Activated T-cell treated with anti-CD3 and anti-CD28 coated beads, Interleukin-2, amount 50 U/mL, for 48 hours (primary cell): ENCODE measurements at places on chromosomes 12 and 14.
A peak's percentile ranks its signal among the peaks of the same experiment; 100 is the strongest.

- peak; percentile 90 for DNase-seq
Measured at GRCh38 chr12:56338308-56339157, at the start of gene IL23A. Gene IL23A, plus strand, starts transcription at chr12:56338884. Its CDS starts 161 bp downstream, at chr12:56339045.

DNA sequence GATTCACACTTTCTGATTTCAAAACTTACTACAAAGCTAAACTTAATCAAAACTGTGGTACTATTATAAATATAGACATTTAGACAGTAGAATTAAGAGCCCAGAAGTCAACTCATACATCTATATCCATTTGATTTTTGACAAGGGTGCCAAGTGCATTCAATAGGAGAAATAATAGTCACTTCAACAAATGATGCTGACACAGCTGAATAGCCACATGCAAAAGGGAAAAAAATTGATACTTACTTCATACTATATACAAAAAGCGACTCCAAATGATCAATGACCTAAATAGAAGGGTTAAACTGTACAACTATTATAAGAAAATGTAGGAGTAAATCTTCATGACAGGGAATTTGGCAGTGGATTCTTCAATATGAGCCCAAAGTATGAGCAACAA lies 40.7 kb upstream of the SYT10 start:
- no peak for DNase-seq

DNA sequence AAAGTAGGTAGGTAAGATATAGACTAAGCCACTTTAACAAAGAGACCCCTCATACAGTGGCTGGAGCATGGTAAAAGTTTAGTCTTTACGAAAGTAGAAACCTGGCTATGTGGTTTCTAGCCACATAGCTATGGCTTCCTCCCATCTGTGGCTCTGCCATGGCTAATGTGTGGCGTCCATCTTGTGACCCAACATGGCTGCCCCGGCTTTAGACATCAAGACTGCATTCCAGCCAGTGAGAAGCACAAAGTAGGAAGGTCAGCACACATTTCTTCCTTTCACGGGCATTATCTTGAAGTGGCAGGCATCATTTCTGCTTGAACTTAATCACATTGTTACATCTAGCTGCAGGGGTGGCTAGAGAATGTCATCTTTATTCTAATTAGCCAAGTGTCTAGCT lies 148.3 kb downstream of the TBX5 start:
- DNase-seq: no peak

DNA sequence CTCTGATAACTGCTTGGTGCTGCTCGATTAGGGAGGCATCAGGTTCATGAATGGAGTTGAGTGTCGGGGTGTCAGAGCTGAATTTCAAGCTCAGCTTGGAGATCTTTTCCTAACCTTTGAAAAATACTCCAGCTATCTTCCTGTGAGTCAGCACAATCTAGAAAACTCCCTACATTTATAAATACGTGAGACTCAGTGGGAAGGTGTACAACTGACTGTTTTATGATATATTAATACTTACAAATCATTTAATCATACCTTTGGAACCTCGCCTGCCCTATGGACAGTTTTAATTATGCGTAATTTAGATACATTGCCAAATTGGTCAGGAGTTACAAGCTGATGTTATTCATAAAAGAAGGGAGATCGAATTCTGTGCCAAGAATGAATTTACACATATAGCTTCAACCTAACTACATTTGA lies 961 bp downstream of the CMAS start:
- DNase-seq: no peak

- DNase-seq: no peak
Measured at GRCh38 chr14:26138764-26139445, 458.9 kb downstream of the NOVA1 start.

DNA sequence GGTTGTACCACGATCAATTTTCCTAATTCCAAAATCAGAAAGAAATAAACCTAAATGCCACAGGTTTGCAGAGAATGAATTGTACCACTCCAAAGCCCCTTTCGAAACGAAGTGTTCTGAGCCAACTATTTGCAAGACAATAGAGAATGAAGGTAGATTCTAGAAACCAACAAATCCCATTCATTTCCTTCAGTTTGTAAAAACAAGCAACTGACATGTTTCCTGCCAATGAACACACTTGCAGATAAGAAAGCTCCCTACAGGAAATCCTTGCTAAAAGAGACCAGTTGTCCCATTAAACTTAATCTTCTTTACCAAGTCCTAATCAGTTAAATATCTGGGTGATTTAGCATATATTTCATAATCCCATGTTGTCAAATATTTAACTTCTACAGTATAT lies 198.4 kb upstream of the FOXN3 start:
- DNase-seq: no peak

GRCh38 chr14:49892301-49892635 lies 614 bp upstream of the ARF6 start:
- DNase-seq: no peak

DNA sequence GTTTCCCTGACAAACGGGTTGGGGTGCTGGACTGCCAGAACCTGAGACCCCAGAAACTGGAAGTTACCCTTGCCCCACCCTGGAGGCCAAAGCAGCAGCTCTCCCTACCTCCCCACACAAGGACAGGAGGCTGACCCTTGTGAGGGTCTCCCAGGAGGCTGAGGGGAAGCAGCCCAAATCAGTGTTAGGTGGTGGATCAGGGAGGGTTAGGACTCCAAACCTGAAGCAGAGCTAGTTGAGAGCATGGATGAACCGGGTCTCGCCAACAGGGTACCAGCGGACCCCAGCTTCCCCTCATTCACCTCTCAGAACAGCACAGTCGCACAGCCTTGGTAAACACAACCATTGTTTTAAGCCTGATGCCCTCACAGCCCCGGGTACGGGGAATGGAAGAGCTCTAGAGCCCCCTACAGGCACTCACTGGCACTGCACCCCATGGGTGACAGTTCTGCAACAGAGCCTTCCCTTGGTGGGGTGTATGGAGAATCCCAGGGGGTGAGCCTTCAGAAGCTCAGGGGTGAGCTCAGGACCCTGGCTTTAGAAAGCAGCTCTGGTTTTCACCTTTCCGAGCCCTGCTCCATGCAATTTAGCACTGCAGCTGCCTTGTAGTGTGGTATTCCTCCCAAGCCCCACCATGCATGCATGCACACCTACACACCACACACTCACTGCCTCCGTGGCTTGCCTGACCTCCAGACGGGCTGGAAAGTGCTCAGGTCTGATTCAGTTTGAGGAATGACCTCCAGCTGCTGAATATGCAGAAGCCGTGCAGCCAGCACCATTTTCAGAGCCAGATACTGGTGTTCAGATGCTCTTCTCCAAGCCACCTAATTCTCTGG lies 11.2 kb downstream of the ESRRB start:
- DNase-seq: peak; percentile 84

GRCh38 chr12:65602610-65603295 lies 221.5 kb upstream of the HMGA2 start:
- DNase-seq: peak; percentile 56

DNA sequence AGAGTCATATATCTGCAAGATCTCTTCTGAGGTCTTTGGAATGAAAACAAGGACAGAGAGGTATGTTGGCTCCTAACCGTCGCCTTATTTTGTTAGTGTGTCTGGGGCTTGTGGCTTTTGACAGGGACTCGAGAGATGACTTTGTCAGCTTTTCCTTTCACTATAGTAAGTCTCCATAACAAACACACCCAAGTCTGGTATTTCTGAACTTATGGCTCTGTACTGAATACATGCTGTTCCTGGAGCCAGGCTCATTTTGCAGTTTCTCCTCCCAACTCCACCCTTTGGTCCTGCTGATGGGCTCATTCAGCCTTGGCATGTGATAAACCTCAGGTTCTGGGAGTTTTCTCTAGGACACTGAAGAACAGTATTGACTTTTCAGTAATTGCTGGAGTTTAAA lies 27.7 kb upstream of the TMED10 start:
- no peak for DNase-seq

DNA sequence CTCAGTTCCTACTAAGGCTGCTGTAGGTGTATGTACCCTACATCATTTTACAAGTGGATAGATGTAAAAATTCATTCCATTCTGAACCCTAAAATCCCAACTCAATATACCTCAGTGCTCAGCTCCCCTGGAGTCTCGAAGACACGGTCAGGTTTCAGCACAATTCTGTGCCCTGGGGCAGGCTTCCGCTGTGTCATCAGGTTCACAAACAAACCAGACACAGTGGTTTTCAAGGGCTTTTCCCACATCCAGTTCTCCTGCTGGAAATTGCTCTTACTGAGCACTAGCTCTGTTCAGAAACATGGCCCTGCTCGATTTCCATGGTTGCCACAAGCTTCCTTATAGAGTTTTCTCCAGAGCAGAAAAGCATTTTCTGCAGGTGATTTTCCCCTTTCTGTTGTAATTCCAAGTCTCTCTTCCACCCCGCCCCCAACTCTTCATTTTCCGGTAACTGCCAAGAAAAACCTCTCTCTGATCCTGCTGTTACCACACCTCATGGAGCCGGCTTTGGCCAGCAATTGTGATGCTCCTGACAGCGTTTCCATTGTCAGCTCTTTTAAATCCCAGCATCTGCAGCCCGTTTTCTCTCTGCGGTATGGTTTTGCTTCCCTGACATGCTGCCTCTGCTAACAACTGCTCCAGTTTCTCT lies 483.0 kb upstream of the CCDC196 start:
- no peak for DNase-seq

DNA sequence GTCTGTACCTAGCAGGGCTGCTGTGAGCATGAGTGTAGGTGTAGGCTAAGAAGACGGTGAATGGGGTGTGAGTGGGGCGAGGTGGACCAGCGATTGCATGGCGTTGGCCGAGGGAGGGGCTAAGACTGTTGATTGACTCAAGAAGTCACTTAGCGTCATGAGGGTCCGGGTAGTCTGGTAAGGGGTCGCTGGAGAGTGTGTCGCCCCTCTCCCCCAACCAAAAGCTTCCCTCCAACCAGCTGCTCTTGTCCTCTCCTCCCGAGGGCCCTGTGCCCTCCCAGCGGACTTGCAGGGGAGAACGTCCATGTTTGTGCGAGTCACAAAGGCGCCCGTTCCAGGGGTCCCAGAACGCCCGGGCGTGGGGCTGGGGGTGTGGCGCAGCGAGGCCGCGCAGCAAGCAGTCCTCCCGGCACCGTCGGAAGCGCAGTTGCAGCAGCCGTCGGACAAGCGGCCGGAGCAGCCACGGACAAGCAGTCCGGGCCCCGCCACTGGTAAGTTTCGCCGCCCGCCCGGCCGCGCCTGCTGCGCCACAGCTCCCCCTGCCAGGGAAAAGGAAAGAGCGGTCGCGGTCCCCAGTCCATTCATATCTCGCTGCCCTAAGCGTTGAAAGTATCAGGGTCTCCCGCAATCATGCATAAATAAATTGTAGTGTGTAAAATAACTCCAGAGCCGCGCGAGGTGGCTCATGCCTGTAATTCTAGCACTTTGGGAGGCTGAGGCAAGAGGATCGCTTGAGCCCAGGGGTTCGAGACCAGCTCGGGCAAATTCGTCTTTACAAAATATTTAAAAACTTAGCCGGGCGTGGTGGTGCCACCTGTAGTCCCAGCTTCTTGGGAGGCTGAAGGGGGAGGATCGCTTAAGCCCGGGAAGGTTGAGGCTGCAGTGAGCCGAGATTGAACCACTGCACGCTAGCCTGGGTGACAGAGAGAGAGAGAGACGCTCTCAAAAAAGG lies at the start of gene CCDC63:
TSS of gene CCDC63 (plus strand) at position 373 of the 952 bp plus-strand sequence. CDS start 5,968 bp downstream, outside the sequence.
- DNase-seq: peak; percentile 44
